ENCODE measurements at places on chromosomes 6 and 20.

- no peak for DNase-seq
Measured at GRCh38 chr6:161061576-161061975, 70.0 kb downstream of the MAP3K4 start.

DNA sequence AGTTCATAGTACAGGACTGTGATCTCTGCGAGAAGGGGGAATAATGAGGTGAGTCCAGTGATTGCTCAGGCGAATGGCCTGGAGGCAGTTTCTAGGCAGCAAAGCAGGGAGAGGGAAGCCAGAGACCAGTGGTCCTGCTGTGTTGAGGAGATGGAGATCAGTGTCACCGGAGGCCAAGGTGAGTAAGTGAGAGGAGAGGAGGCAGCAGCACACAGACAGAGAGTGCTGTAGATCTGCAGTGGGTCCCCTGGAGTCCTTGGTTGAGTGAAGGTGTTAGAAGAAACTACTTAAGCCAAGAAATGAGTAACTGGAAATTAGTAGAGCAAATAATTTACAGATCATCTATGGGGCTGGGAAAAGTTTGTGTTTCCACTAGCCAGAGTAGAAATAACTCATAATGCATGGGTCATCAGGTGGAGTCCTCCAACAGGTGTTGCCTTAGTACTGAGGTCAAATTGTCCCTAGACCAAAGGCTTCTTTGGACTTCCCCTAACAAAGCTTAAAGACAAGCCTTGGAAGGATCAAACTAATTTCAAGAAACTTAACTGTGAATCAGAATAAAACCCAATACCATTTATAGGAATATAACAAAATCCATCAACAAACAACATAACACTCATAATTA, 13.6 kb downstream of the HEBP2 start:
- no peak for DNase-seq

- DNase-seq = no peak
Measured at GRCh38 chr6:21729431-21729830, 135.9 kb downstream of the SOX4 start.

- DNase-seq = no peak
Measured at GRCh38 chr6:125188037-125188436, 34.5 kb downstream of the TPD52L1 start.

DNA sequence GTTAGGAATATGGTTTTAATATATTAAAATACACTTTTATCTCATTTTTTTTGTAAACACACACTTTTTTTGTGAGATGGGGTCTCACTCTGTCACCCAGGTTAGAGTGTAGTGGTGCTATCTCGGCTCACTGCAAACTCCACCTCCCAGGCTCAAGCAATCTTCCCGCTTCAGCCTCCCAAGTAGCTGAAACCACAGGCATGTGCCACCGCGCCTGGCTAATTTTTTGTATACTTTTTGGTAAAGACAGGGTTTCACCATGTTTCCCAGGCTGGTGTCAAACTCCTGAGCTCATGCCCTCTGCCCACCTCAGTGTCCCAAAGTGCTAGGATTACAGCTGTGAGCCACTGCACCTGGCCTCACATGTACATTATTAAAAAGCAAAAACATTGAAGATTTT, 10.8 kb downstream of the IPCEF1 start:
- no peak for DNase-seq

DNA sequence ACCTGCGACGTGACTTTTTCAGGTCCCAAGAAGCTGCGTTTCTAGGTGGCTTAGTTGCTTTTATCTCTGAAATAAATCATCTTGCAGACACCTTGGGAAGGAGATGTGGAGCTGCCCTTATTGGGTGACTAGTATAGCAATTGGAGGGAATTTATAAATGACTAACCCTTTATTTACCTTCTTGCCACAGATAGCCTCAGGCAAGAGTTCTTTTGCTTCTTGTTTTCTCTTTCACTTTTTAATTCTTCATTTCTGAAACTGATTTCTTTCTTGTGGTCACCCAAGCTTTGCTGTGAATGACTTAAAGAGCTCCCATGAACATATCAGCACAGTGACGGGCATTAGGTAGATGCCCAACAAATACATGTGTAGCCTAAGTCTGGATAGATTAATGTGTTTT, 3.0 kb downstream of the ADGRF4 start:
- no peak for DNase-seq

DNA sequence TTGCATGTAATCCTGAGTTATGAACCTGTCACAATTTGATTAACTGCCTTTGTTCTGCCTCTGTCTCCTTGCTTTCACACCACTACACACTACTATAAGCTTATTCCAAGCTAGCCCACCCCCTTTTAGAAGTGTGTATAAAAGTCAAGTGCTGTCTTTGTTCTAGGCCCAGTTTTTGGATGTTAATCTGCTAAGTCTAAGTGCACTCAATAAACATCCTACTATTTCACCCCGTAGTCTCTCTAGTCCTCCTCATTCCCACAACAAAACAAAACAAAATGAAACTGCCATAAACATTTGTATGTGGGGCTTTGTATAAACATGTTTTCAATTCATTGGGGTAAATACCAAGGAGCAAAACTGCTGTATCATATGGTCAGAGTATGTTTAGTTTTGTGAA, 16.1 kb upstream of the SPACA1 start:
- no peak for DNase-seq

GRCh38 chr20:52677216-52677615, 294.9 kb upstream of the TSHZ2 start:
- no peak for DNase-seq

DNA sequence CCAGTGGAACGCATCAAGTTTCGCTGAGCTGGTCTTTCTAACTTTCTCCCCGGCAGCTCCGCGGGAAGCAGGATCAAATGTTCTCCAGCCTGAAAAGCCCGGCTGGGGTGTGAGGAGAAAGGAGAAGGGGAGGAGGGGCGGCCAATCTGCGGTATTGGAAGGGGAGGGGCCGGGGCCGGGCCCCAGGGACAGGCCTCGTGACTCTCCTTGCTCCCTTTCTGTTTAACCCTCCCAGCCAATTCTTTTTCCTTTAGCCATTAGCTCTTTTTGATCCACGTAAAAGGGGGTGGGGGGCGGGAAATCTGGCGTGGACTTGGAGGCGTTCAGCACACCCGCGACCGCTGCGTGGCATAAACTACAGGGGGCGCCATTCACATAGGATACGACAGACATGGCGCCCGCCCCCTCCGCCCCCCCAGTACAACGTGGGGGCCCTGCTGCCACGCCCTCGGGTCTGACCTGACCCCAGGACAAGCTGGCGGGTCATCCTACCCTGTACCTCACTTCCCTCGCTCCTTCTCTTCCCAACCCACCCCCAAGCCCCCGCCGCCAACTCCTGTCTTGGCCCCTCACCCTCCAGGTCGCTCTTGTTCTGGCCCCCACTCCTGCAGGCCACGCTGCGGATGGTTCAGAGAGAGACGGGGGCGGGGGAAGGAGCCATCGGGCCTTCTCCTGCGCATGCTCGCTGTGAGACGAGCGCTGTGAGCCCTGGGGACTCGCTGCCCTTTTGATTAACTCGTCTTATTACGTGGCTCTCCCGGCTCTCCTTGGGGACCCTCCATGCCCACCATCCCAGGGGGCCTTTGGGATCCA, 7.8 kb upstream of the MDGA1 start:
- peak; percentile 70 for DNase-seq

DNA sequence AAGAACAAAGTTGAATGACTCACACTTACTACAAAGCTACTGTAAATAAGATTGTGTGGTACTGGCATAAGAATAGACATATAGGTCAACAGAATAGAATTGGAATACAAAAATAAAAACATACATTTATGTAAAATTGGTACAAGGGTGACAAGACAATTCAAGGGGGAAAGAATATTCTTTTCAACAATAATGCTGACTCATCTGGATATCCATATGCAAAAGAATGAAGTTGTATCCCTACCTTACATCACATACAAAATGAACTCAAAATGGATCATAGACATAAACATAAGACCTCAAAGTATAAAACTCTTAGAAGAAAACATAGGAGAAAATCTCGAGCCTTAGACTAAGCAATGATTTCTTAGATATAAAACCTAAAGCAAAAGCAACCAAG, 50.9 kb downstream of the TRMT6 start:
- DNase-seq = no peak

DNA sequence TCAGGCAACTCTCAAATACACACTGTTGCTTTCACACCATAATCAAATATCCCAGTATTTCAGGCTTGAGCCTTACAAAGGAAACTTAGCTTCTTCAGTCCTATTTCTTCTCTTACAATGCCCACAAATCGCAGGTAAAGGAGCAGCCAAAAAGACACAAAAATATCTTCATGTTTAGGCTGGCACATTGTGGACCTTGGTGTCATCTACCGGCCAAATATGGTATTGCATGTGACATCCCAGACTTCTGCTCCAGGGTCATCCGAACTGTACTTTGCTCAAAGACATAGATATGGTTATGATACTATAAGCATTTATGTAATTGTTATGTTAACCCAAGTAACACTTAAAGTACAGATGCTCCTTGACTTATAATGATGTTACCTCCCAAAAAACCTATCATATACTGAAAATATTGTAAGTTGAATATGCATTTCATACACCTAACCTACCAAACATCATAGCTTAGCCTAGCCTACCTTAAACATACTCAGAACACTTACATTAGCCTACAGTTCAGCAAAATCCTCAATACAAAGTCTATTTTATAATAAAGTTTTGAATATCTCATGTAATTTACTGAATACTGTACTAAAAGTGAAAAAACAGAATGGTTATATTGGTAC, 4.6 kb downstream of the OR2H2 start:
- peak; percentile 48 for DNase-seq

DNA sequence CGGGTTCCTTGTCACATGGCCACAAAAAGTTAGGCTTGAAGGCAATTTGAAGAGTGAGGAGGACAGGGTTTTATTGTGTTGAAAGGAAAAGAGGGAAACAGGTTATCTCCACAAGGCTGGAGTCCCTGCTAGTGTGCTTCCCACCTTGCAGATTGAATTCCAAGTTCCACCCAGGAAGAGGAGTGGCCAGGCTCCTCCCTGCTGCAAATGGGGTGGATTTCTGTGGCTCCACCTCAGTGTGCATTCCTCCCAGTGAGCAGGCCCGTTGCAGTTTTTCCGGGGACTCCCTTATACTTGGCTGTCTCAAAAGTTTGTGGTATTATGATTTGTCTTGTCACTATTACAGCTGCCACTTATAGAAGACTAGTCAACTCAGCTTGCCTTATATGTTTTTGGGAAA, 281.8 kb upstream of the PLCB4 start:
- DNase-seq = no peak

GRCh38 chr6:145457556-145457955, 277.8 kb downstream of the EPM2A start:
- DNase-seq = no peak

GRCh38 chr6:116412270-116412669, 41.5 kb downstream of the DSE start:
- no peak for DNase-seq

DNA sequence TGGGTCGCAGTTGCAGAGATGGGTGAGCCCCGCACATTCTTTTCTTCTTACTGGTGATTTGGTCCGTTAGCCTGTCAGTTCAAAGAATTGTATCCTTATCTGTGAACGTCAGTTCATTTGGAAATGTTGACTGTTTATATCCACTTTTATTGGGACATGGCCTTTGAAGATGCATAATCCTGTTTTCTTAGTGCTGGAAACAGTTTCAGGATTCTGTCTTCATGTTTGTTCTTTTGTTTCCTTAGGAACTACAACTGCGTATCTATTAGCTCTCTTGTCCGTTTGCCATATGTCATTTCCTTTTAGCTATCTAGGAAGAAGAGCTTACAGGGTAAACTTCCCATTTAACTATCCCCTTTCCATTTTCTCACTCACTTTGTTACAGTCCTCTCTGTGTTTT, 35.0 kb upstream of the TULP1 start:
- DNase-seq = no peak

- no peak for DNase-seq
Measured at GRCh38 chr6:54598787-54599313, 247.7 kb upstream of the FAM83B start.

GRCh38 chr20:41371371-41371770, 4.8 kb upstream of the EMILIN3 start:
- no peak for DNase-seq

DNA sequence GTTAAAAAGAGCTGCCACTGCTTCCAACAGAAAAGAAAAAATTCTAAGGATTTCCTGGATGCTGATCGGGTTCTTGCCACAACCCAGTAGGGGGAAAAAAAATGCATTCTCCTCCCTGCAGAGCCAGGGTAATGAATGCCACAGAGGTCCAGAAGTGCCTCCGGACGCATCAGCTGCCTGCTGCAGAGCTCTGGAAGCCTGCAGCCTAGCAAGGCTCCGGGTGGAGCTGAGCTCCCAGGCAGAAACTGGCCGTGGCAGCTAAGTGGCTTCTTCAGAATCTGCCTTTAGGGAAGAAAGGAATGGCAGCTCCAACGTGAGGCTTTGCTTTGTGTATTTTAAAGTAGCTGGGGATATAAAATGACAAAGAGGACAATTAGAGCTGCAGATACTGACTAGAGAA, 155.0 kb downstream of the CFAP61 start:
- DNase-seq = no peak

GRCh38 chr6:165487347-165487746, 175.7 kb downstream of the PDE10A start:
- DNase-seq = no peak

DNA sequence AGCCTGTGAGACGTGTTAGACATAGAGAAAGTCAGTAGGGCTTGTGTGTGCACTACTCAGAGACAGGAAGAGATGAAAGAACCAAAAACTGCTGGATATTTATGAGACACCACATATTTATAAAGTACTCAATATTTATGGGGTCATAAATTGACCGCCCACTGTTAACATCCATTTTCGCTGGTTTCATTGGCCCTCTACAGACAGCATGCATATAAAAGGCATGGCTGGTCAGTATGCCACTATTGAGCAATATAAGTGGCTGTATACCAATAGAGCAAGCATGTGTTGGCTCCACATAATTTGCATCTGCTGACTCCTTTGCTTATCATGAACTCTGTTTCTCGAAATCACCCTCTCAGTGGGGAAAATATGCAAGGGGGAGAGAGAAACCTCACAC, 110.3 kb upstream of the BTN3A2 start:
- no peak for DNase-seq

- DNase-seq = no peak
Measured at GRCh38 chr6:73139681-73140383, 85.5 kb downstream of the KHDC1L start.

DNA sequence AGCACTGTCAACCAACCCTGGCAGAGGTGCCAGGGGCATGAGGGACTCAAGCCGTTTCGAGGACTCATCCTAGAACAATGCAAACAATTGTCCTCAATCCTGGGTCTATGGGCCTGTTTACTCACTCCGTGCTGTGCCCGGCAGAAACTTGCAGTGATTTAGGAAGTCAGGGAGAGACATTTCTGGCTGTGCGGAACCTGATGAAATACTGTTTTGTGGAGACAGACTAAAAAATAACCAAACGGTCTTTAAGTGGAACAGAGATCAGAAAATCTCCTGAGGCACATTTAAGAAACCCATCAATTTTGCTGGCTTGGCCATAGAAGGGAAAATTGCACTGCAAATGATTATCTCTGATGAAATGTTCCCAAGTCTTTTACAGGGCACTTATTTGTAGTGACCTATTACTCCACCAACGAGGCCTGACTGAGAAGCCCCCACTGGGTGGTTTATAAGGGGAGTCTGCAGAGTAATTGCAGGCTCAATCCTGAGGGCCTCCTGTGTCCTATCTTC, 79.8 kb upstream of the KCNK16 start:
- DNase-seq = no peak

All from activated naive CD8-positive, alpha-beta T cell treated with anti-CD3 and anti-CD28 coated beads, Interleukin-2, amount 50 U/mL, for 24 hours (primary cell).